NCI-H82 (cell line): ENCODE measurements at places on chromosomes 1 and 21.

DNA sequence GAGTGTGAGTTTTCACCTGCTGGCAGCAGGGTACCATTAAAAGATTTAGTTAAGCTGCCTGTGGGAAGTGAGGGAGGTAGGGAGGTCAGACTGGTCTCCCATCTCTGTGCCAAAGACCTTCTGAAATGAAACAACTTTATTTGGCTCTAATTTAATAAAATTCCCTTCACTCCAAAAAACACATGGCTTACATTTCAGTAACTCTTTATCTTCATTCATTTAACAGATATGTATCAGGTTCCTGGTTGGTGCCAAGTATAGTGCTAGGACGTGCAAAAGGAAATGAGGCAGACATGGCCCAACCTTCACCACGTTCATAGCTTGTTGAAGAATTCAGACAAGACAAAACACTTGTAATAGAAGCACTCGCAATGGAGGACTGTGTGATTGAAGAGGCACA lies 282.3 kb downstream of the SEC16B start:
- DNase-seq, result no peak

DNA sequence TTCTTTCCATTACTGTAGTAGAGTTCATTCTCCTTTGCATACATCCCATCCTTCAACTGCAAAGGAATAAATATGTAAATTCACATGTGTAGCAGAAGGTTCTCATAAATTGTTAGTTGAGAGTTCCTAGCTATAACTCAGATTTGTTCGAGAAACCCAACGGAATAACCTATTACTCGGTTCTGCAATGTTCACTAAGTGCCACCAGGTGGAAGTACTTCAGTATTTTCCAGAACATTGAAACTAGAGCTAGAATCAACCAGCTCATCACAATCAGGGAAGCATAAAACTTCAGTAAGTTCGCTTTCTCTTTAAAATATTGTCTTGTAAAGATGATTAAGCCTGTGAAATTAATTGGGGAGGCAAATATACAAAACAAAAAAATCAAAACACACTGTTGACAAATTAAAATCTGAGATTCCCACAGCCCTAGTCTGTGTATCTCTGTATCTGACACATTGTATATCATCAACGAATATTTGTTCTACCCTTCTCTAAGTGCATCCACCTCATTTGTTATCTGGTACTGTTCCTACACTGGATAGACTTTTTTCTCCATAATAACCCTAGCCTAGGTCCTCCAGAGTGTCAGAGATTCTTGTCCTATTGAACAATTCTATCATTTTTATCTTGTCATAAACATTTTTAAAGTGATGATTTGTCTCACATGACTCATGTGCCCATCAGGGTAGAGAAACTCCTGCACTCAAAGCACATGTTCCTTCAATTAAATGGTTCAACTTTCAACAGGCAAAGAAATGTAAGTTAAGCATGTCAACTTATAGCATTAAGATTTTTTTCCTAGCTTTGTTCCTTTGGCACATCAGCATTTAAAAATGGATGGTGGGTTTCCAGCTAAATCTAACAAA lies 31.9 kb downstream of the MROH9 start:
- DNase-seq, result peak; percentile 78

- DNase-seq, result no peak
Measured at GRCh38 chr21:45390121-45390751, 14.7 kb upstream of the COL18A1 start.

DNA sequence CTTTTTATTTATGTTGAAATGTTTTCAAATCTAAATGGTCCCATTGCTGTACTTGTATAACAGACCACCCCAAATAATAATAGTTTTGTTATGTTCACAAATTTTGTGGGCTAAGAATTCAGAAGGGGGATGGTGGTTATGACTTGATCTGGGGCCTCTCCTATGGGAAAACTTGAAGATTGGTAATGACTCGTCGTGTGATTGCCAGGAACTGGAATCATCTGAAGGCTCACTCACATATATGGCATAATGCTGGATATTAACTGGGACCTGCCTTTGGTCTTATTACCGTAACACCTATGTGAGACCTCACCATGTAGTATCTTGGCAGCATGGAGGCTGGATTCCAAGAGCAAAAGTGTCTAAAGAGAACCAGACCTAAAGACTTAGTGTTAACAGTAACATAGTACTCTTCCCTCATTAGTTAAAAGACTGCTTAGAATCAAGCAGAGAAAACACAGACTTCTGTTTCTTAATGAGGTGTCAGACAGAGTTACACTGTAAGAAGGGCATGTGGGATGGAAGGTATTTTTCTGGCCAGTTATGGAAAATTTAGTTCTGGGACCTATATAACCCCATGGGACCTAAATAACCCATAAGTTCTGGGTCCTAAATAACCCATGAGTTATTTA lies 11.9 kb downstream of the LYPLAL1 start:
- no peak for DNase-seq

- DNase-seq, result no peak
Measured at GRCh38 chr1:185645686-185646085, 88.5 kb upstream of the HMCN1 start.

GRCh38 chr1:39663559-39663958 lies 8.3 kb downstream of the NT5C1A start:
- peak; percentile 73 for DNase-seq

DNA sequence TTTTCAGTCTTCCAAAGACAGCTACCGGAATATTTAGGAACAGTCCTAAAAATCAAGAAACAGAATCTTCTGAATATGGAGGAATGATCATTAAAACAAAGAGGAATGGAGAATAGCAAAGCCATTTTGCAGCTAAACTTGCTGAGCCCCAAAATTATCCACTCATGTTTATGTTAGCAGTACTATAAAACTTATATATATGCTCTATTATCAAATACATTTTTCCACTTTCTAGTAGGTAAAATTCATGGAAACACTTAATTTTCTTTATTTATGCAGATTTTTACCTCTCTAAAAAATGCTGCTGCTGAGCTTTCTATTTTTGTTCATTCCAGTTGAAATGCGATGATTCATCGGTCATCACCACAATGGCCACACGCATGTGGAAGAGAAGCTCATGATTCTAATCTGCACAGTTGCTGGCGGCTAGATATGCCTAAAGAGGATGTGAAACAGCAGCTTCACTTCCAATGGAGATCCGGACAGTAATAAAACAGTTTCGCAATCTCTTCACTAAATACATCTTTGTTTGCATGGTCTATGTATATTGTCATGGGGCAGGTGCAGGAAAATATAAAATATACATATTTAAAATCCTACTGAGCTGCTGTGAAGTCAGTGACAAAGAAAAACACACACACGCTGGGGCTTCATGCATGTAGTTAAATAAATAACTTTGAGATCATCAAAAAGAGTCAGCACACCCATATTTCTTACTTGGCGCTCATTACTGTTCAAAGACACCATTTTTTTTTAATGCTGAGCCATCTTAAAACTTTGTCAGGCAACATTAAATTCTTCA lies 292.2 kb downstream of the SMYD3 start:
- no peak for DNase-seq

DNA sequence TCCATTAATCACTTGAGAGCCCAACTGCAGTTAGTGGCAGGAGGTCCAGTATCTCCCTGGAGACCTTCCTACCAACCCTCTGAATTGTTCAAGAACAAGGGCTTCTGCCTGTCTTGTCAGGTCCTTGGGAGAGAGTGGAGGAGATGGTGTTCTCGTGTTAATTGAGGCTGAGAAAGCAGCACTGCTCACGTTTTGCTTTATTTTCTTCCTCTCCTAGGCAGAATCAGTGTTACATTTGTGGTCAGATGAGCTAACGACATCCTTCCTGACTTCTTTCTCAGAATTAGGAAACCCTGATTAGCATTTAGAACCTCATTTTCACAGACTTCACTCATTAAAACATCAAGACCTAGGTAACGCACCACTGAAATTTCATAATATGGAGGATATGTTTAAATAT lies 26.4 kb upstream of the LRIG2 start:
- no peak for DNase-seq

DNA sequence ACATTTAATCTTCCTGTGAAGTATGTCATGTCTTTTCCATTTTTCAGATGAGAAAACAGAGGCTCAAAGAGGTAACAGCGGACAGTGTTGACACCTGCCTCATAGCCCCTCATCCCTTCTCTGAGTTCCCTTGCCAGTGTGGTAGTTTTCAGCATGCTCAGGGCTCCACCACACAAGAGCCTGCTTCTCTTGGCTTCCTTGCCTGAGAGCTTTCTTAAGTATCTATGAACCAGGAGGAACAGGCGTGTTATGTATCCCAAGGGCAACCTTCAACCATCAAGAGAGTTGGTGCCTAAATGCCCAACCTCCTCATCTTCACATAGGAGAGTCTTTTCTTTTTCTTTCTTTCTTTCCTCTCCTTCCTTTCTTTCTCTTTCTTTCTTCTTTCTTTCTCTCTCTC lies 5.9 kb upstream of the PAFAH2 start:
- DNase-seq, result no peak

DNA sequence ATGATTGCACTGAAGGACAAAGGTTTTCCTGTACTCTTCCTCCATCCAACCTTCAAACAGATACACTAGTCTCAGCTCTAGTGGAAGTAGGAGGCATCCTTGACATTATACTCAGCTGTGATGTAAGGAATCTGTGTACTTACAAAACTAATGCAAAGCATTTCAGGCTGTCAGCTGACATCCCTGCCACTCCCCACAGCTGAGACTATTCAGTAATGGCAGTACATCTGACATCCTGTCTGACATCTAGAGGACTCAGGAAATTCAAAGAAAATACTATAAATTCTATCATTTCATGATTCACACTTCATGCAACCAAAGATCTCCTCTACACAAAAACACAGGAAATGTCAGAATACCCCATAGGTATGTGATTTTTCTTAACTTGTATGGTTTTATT lies 325.8 kb downstream of the SMYD3 start:
- DNase-seq, result no peak

- no peak for DNase-seq
Measured at GRCh38 chr1:29936031-29936544, 699.8 kb downstream of the PTPRU start.

DNA sequence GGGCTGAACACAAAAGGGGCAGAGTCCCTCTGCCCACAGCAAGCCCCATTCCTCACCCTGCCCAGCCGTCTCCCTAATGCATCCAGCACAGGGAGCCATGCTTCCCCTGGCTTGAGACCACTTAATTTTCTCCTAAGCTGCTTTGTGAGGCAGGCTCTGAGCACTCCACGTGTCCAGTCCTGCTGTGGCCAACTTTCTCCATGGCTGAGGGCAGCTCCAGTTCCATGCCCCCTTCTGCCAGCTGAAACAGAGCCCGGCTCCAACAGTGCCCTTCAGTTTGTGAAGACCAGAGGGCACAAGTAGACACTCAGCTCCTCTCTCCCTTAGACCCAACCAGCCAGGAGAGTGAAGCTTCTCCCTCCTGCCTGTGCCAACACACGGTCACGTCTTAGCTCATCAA lies 33.8 kb downstream of the PLEKHA6 start:
- DNase-seq, result peak; percentile 27

DNA sequence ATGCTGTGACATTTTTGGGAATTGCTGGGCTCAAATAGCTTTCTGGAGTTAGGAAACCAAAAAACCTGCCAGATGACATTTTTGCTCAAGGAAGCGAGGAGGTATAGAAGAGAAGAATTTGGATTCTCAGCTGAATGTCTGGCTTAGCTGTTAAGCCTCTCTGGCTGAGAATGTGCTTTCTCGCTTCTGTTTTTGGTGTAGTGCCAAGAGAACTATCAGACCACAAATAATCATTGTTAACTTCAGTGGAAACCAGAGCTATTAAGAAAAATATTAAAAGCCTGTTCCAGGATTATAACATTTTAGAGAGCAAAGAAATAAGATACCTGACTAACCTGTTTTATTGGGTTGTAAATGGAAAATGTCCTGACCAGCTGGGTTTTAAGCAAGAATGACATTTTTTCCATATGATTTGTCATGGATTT lies 39.5 kb upstream of the DIPK1A start:
- peak; percentile 50 for DNase-seq

DNA sequence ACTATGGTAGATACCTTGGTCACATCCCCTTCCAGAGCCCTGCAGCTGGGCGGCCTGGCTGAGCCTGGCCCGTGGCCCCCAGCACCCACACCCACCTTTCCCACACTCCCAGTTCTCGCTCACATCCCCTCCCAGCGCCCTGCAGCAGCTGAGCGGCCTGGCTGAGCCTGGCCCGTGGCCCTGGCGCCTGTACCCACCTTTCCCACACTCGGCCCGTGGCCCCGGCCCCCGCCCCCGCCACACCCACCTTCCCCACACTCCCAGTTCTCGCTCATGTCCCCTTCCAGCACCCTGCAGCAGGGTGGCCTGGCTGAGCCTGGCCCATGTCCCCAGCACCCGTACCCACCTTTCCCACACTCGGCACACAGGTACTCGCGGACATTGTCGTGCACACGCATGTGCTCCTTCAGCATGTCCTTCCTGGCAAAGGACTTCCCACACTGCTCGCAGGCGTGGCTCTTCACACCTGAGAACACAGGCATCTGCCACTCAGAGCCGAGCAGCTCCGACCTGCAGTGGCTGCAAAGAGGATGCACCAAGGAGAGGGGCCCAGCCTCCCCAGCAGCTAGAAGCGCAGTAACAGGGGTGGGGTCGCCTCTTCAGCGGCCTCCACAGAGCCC lies 52.5 kb upstream of the RIPK4 start:
- no peak for DNase-seq

DNA sequence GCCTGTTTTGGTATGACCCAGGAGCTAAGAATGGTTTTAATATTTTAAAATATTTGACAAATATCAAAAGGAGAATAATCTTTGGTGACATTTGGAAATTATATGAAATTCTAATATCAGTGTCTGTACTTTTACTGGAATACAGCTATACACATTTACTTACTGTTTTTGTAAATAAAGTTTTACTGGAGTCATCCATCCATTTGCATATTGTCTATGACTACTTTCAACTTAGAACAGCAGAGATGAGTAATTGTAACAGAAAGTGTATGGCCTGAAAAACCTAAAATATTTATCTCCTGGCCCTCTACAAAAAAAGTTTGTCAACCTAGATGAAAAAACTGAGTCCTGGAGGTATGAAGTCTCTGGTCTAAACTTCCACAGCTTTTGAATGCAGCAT lies 5.8 kb upstream of the MAP3K7CL start:
- DNase-seq, result no peak

- no peak for DNase-seq
Measured at GRCh38 chr1:239368436-239369109, 17.8 kb upstream of the CHRM3 start.

DNA sequence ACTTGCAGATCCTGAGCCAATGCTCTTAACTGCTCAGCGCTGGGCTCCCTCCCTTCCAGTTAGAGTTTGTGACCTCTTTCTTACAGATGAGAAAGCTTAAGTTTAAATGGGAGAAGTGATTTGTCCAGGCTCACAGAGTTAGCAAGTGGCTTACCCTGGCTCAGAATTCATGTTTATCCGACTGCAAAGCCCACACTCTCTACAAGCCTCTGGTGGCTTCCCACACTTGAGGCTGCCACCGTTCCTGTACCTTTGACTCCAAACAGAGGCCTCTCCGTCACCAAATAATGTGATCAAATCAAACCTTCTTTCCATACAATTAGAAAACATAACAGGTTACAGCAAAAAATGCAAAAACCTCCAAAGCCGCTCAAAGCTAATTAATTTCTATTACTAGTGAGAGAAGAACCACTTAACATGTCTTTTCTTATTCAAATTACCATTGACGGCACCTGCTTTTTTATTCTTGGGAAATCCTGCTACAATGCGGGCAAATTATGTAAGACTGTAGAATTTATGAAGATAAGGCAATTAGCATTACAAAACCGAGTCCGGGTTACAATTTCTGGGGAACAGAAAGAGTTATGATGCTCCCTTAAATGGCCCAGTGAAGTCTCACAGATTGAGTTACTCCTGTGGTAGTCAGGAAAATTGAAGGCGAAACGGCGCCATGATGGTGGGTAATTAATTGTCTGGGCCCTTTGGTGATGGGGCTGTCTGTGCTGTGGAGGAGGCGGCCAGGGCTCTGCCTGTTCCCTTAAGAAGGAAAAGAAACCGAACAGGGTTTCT lies 324.3 kb upstream of the POU3F1 start:
- no peak for DNase-seq
